ENCODE measurements at places on chromosomes 4 and X.

- peak; percentile 55 for DNase-seq
These were observed 457.4 kb downstream of the CENPC start for GRCh38 chr4:67087897-67088296.

GRCh38 chr4:145480257-145480656 is 1.4 kb upstream of the SMAD1 start:
- no peak for DNase-seq

DNA sequence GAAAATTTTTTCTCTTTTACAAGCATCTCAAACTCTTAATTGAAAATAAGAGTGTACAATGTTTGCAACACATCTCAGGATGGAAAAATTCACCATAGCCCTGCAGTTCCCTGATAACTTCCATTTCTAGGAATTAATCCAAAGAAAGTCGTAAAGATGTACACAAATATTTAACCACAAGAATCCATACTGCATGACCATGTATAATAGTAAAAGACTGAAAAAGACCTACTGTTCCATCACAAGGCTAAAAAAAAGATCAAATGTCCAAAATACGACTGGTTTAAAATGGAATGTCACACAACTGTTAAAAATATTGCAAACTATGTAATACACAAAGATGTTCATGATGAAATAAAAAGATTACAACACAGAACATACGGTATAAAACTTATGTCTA is 32.1 kb downstream of the HUWE1 start:
- DNase-seq: no peak

DNA sequence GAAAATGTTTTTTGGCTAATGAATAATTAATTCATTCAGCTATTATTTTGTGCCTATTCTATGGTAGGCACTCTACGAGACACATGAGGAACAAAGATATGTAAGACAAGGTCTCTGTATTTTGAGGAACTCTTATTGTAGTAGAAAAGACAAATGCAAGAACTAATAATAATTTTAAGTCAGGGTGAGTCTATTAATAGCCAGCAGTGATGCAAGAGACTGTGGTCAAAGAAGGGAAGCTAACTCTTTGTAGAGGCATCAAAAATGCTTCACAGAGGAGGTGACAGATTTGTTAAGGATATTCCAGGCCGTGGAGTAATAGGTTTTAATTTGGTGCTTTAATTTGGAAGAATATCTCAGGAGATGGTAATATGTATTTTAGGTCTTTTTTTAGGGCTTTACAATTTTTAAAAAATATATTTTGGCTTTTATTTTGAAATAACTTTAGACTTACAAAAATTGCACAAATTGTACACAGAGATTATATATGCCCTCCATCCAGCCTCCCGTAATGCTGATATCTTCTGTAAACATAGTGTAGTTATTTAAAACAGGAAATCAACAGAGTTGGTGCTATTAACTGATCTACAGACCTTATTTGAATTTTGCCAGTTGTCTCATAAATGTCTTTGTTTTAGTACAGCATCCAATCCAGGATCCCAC is 48.1 kb downstream of the DCLK2 start:
- no peak for DNase-seq

GRCh38 chr4:81410680-81411079 is 61.0 kb downstream of the RASGEF1B start:
- no peak for DNase-seq

DNA sequence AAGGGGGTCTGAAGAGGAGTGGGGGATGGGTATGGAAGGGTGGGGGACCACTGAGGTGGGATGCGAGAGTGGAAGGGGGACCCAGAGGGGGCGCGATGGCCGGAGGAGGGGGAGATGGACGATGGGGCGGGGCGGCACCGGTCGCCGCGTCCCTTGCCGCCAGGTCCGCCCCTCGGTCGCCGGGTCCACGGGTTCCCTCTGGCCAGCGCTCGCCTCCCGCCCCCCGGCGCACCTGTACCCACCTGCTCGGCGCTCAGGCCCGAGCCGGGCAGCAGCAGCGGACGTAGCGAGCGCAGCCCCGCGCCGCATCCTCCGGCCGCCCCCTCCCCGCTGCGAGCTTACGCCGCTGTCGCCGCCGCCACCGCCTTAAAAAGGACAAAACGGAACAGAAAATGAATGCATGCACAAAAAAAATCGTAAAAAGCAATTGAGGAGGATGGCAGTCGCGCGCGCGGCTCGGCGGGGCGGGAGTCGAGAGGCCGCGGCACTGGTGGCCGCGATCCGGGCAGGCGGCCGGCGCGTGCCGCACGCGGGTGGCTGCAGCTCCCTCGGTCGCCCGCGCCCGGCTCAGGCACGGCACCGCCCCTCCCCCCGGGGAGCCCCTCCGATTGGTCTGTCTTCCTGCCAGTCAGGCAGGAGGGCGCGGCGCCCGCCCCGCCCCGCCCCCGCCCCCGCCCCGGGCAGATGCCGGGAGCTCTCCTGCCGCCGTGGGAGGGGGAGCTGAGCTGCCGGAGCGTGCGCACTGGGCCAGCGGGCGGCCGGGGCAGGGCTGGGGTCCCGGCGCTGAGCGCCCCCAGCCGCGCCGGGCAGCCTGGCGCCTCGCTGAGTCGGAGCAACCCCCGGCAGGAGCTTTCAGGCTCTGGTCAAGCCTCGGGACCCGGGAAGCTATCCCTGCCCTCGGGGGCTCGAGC is at the start of gene JAKMIP1:
TSS of gene JAKMIP1 (minus strand) at position 539 of the 911 bp plus-strand sequence. CDS start 87,699 bp downstream, outside the sequence.
- DNase-seq: peak; percentile 87

GRCh38 chr4:31417040-31417439 is 696.9 kb downstream of the PCDH7 start:
- DNase-seq: no peak

- DNase-seq: no peak
These were observed 64.3 kb upstream of the WDR17 start for GRCh38 chr4:176001151-176002006.

DNA sequence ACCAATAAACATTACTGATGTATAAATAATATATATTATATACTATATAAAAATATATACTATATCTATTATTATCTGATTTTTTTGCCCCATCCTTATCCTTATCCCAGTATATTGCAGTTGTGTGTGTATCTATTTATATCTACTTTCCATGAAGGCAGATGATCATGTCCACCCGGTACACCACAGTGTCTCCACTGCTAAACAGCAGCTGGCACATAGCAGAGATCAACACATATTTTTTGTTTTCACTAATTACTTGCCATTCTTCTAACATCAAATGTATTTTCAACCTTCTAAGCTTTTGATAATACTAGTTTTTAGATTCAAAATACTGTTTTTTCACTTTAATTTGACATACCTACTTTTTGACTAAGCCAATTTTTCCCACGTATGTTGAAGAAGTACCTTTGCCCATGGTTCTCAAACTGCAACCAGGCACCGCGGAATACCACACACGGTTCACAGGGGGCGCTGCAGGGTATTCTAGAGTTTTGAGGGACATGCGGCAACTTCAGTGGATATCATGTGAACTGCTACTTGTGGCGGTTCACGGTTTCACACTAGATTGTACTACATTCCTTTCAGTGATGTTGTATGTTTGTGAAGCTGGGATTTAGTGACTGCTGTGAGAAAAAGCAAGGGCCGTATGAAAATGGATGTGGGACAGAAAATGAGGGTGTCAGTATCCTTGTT is 182.5 kb upstream of the NPY2R start:
- DNase-seq: peak; percentile 58

- DNase-seq: no peak
These were observed 215.6 kb downstream of the GRIA3 start for GRCh38 chrX:123399709-123400108.

GRCh38 chr4:42436928-42437565 is 39.8 kb downstream of the SHISA3 start:
- DNase-seq: no peak

DNA sequence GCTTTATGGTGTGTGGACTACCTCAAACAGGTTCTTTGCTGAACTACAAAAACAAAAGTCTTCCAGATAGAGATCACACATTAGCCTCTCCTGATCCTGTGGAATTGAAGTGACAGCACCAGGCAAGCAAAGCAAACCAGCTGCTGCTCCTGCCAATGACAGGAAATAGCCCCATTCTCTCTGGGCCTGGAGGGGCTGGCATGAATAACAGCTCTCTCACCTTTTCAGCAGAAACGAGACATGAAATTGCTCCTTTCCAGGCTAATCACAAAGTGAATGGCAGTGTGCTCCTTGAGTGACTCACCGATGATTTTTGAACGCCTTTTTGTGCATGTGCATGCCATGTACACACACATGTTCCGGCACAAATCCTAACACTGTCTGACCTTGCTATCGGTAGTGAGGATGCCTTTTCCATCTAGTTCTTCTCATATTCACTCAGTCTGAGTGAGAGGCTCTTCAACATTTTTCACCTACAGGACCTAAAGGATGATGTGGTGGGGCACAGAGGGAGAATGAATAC is 24.4 kb downstream of the MFAP3L start:
- no peak for DNase-seq

DNA sequence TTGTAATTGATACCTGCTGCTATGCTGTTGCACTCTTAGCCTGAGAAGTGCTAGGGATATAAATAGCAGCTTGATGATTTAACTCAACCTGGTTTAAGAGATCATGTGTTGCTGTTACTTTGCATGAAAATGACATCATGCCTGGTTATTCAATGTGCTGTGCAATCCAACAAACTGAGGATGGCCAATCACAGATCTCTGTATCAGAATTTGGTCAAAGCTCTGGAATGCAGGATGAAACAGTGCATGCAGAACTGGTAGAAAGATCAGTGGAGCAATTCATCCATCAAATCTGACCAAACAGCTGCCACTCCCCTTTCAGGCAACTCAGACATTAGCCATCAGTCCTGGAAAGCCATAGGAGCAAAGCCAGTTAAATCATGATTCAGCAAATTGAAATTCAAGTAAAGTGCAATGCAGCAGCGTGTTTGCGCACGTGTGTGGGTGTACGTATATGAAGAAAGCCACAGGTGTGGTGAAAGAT is 160.3 kb upstream of the RASGEF1B start:
- DNase-seq: peak; percentile 52

DNA sequence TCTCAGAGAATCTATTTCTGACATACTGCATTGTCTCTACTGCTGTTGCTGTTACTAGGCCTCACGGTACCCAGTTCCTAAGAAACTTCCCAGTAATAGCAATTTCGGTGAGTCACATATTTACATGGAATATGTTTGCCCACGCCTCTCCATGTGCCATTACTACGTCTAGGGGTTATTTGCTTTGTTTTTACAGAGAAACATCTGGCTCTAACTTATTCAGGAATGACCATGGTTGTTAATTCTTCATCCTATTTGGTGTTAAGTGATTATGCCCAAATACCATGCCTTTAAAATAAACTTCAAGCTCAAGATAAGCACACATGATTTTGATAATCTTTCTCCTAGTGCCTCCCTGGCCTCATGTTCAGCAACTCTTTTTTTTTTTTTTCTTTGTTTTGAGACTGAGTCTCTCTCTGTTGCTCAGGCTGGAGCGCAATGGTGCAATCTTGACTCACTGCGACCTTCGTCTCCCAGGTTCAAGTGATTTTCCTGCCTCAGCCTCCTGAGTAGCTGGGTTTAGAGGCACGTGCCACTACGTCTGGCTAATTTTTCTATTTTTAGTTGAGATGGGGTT is 101.0 kb upstream of the HS3ST1 start:
- DNase-seq: no peak
